ENCODE measurements at places on chromosomes 12 and 14. TPM values are rescaled to one million over a fixed set of nuclear protein-coding genes. Genes with fewer than 3 reads are reported as not detected.

GRCh38 chr12:4856596-4856995, 53.1 kb upstream of the KCNA1 start:
- DNase-seq: no peak

The MFAP5 gene
- total RNA-seq: 194 TPM

GRCh38 chr14:98070536-98070935, 1201.5 kb downstream of the BCL11B start:
- DNase-seq: no peak

- DNase-seq: no peak
Observed at GRCh38 chr14:69753860-69754259, 13.1 kb upstream of the SRSF5 start.

- no peak for DNase-seq
Observed at GRCh38 chr14:94867946-94868771, 98.2 kb upstream of the GSC start.

- no peak for DNase-seq
Observed at GRCh38 chr12:62299617-62300016, 39.4 kb downstream of the USP15 start.

DNA sequence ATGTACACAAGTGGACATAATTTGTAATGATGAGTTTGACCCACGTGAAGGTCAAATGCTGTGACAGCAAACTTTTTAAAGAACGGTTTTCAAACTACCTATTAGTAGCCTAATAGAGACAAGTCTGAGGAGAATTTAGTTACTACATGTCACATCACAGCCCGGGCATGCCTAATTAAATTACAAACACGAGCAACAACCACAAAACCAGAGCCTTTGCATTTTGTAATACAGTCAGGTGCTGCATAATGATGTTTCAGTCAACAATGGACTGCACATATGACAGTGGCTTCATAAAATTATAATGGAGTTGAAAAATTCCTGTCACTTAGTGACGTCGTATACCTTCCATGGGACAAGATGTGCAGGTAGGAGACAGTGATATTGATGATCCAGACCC, 274.5 kb downstream of the DACT1 start:
- DNase-seq: no peak

DNA sequence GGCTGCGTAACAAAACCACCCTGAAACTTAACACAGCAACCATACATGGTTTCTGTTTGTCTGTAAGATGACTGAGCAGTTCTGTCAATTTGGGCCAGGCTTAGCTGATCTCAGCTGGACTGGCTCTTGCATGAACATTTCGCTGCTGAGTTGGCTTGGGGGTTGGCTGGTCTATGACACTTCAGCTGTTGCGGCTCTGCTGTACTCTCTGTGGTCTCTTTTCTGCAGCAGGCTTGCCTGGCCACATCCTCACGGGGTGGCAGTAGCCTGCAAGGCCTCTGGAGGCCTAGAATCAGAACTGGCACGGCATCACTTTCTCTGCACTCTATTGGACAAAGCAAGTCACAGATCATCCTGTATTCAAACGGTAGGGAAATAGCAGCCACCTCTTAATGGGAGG, 216.2 kb downstream of the BCL11B start:
- DNase-seq: no peak

The TTLL5 gene
- 18.0 TPM for total RNA-seq

The UNC119B gene
- 37.8 TPM for total RNA-seq

All from HFFc6 (cell line).